ENCODE measurements at places on chromosomes 16 and 17.

DNA sequence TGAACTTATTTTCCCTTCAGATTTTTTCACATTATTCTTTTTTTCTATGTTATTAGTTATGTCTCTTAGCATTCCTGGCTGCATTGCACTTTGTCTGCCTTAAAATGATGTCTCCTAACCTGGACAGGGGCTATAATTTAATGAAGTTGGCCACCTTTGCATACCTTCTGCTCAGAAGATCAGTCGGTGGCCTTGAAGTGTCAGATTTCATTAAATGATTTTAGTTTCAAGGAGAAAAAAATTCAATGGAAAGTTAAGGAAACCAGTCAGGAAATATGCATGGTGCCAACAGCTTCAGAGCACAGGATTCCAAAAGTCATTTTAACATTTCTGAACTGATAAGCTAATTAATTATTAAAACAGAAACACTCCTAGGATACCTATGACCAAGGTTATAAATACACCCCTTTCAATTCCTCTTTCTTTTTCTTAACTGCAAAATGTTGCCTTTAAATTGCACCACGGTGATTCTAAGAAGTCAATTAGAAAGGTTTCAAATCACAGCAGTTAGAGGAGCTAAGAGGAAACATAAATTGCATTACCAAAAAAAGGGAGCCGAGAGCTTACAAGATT lies 533.4 kb downstream of the KCNJ2 start:
- no peak for DNase-seq

- DNase-seq: no peak
Measured at GRCh38 chr16:65634291-65634690, 512.4 kb upstream of the CDH11 start.

DNA sequence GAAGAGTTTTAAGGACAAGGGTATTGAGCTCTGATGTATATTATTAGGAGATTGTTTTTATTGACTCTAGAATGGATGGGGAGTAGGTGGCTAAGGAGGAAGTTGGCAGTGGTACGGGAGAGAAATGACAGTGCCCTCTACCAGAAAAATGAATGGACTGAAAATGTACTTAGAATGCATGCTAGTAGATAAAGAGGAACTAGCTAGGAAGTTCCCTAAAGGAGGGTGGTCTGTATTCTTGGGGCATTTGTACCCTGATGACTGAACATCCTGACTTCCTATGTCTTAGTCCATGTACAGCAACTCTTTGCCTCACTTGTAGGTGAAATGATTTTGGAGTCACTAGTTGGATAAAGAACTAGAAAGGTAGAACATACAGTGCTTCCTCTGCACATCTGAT lies 581.5 kb upstream of the RBFOX1 start:
- no peak for DNase-seq

DNA sequence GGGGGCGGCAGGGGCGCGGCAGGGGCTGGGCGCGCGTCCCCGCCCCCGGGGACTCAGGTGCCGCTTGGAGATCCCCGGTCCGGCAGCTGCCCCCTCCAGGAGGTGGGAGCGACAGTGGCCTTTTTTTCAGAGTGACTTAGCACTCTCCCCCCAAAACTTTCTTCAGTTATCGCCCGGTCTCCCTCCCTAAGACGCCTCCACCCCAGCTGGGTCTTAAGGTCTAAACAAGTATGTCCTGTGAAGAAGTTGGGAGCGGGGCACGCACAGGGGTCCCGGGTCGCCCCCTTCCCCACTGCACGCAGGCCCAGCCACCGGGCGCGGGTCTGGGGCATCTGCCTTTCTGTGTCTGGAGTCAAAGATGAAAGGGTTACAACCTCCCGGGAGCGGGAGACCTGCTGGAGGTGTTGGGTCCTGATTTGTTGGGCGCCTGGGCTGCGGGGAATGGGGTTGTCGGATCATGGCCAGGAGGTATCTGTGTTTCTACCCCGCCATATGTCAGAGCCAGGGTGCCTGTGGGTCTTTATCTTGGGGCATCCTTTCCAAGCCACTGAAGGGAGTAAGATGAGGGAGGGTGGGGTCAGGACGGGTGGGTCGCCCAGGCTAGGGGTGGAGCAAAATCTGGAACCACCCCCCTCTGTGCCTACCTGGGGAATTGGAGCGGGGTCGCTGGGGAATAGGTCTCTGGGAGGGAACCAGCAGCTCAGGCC lies 757 bp downstream of the FMNL1 start:
- no peak for DNase-seq

GRCh38 chr17:66337268-66337667 lies 34.9 kb downstream of the PRKCA start:
- no peak for DNase-seq

DNA sequence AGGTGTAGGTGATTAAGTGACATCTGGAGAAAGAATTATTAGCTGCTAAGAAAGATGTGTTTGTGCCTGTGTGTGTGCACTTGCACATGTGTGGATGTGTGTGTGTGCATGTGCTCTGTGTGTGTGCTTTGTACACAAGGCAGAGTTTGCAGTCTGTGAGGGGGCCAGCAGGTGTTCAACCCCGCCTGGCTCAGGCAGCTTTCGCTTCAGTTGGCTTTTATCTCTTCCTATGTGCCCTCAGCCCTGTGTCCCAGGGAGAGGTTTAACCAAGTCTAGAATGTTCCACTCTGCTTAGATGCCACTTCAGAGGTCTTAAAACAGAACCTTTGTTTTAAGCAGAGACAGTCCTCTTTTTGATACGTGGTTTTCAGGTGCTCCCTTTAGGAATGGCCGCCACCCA lies 58.8 kb downstream of the CDH13 start:
- no peak for DNase-seq

DNA sequence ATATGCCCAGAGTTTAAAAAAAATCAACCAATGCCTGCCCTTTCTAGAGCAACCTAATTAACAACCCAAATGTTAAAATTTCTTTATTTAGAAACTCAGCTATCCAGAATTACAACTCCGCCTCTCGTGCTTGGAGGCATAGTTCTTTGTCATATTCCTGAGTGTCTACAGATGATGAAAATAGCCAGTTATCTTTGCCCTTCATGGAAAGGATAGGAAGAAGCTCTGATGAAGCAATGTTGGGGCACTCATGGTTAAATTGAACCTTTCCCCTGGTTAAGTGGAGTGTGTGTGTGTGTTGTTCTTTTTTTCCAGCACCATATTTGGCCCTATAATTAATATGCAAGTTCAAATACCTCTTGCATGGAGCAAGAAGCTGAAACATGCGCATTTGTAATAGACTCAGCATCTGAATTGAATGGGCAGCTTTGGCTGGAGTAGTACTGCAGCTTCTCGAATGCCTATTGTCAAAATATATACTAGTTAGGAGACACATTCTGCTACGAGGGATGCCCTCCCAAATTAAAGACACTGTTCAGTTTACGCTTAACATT lies 506.2 kb downstream of the WWOX start:
- DNase-seq: no peak

DNA sequence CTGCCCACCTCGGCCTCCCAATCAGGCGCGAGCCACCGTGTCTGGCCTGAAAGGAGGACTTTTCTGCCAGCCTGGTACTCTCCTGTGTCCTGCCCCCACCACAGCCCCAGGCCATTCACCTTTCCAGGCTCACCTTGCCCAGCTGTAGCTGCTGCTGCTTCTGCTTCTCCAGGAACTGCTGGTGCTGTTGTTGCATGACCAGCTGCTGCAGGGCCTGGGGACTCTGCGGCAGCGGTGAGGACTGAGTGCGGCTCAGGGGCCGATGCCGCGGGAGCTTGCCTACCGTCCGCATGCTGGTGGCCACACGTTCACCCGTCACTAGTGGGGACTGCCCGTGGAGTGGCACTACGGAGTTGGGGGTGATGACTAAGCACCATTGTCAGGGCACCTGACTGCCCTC lies 17.7 kb downstream of the G6PC3 start:
- DNase-seq: no peak

GRCh38 chr17:49277638-49278037 lies 47.1 kb upstream of the PHOSPHO1 start:
- DNase-seq: no peak

GRCh38 chr17:78129351-78130089 lies 965 bp upstream of the TMC6 start:
- no peak for DNase-seq

- DNase-seq: no peak
Measured at GRCh38 chr16:78729687-78730086, 630.2 kb downstream of the WWOX start.

- DNase-seq: no peak
Measured at GRCh38 chr16:4566144-4566543, 10.0 kb downstream of the C16orf96 start.

DNA sequence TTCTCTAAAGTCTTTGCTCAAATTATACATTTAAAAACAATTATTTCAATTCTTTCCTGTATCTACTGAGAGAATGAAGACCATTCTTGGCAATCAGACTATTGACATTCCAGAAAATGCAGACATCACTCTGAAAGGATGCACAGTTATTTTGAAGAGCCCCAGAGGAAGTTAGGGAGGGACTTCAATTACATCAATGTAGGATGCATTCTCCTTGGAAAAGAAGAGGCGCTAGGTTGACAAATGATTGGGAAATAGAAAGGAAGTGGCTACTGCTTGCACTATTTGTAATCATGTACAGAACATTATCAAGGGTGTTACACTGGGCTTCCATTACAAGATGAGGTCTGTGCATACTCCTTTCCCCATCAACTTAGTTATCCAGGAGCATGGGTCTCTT lies 74.3 kb downstream of the SSH2 start:
- DNase-seq: no peak

DNA sequence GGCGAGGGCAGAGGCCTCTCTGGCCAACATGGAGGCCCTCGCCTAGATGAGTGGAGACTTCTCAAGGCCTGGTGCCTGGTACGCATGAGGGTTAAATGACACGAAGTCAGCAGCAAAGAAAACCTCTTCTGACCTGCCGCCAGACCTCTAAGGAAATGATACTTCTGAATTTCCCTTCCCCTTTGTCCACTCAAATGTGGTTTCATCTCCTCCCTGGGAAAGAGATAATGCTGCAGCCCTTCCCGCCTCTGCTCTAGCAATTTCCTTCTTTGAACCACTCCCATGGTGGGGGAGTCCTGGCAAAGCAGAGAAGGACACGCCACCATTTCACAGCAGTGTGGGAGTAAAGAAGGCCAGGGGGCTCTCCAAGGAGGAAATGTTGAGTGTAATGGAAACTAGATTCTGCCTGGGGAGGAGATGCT lies 65.7 kb upstream of the BCAR1 start:
- DNase-seq: peak; percentile 40

GRCh38 chr16:76532188-76532973 lies 255.2 kb downstream of the CNTNAP4 start:
- DNase-seq: no peak

DNA sequence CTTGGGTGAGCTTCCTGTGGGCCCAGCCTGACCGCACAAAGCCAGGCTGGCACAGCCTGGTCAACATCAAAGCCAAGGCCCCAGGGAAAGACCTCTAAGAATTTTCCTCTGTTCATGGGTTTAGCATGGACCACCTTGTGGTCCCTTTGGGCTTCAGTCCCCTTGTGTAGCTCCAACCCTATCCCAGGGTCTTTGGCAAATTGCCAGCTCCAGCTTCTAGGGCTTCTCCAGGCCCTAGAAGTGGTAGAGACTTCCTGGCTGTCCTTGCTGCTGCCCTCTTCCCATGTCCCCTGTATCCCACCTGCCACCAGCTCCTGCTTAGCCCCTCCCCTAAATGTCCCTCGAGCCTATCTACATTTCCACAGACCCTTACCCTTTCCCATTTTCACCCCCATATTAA lies 9.7 kb upstream of the ITGA3 start:
- DNase-seq: no peak

DNA sequence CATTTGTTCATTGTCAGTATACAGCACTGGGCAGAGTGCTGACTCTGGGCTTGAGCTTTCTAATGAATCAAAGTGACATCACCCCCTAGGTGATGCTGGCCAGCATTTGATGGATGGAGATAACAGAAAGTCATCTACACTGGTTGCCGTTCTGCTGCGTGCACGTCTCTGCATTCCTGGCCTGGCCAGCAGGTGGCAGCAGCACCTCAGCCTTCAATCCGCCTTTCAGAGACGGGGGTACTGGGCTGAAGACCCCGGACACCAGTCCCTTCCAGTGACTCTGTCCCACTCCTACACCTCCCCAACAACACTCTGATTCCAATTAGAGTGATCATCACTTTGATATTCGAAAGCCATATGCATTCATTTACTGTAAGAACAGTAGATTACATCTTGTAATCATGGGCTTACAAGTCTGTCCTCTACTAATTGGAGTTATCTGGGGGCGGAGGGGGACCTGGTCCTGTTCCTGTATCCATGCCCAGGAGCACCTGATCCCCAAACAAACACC lies 6.0 kb downstream of the CPSF4L start:
- DNase-seq: no peak

DNA sequence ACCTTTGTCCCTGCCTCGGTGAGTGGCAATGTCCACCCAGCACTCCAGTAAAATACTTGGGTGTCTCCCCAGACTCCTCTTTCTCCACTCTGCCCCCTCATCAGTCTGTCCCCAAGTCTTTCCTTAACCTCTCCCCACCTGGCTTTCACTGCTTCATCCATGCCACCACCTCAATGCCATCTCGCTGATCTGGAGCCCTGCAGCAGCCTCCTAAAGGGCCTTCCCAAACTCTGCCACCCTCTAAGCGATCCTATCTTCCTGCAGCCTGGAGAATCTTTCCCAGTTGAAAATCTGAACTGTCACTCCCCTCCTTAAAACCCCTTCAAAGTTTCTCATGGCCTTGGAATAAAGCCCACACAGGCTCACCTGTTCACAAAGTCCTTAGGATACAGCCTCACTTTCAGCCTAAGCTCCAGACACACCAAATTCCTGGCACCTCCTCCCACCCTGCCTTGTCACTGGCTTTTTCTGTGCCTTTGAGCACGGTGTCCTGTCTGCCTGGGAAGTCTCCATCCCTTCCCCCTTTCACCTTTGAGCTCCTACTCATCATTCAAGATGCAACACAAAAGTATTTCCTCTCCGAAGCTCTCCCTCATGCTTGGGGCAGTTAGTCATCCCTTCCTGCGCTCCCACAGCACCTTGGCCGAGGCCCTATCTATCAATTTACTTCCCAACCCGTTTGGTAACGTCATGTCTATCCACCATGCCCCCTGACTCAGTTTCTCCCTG lies 2.8 kb downstream of the WNK4 start:
- DNase-seq: no peak

GRCh38 chr16:24534620-24535019 lies 4.7 kb upstream of the RBBP6 start:
- DNase-seq: no peak

DNA sequence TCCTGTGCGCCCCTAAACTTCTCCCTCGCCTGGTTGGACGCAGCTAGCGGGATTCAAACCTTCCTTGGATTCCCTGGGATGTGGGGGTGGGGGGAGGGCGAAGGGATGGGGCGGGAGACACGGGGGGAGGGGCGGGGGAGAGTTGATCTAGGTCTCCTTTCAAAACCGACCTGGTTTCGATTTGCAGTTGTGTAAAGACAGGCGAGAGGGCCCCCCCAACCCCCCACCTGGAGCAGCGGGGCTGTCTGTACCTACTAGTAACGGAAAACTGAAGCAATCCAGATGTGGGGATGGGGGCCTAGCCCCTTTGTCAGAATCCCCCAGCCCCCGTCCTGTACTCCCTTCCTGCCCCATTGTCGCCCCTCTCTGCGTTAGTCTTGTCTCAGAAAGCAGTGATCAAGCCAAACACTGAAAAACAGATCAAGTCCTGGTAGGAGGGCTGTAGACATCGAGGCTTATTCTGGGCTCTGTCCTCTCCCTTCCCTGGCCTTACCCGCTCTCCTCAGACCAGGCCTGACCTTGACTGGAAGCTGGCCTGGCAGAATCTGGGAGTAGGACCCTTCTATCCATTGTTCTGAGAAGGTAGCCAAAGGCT lies 902 bp downstream of the DLX4 start:
- no peak for DNase-seq

GRCh38 chr17:79562931-79563210 lies 48.0 kb downstream of the RBFOX3 start:
- no peak for DNase-seq

Measured in left renal cortex interstitium (tissue), 4 donors.